ENCODE measurements at places on chromosomes 5 and 9. TPM values are rescaled to one million over a fixed set of nuclear protein-coding genes. Genes with fewer than 3 reads are reported as not detected.
A peak's percentile ranks its signal among the peaks of the same experiment; 100 is the strongest.

DNA sequence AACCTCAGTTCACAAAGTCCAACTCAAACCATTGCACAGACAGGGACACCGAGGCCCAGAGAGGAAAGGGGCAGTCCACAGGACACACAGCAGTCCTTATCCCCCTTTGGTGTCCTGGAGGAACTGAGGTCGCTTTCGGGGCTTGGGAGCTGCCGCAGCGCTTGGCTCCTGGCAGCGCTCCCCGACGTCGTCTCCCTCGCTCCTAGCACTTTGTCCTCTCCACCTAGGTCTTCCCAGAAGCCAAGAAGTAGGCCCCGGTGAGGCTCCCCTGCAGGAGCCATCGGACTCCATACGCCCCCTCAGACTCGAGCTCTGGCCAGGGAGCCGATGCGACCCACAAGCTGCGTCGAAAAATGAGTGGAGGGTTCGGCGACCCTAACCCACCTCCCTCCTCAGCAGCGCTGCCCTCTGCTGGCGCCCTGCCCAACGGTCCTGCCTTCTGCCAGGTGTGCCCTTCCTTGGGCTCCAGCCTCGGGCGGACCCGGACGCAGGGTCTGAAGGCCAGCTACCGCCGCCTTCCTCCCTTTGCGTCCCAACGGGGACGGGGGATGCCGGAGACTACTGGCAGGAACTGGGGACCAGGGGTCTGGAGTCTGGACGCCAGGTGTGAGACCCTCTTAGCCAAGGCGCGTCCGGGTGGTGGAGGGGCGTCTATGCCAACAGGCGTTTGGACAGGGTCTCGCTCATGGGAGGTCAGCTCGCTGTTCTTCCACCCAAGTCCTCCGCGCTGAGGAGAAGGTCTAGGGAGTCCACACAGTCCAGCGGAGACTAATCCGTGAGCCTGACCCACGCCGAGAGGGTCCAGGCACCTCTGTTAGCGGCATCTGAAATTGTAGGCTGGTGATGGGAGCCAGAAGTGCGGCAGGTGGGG is 2.1 kb upstream of the PRDM12 start:
- no peak for DNase-seq

- no peak for DNase-seq
Measured at GRCh38 chr9:114849450-114849849, 43.6 kb upstream of the TNFSF15 start.

DNA sequence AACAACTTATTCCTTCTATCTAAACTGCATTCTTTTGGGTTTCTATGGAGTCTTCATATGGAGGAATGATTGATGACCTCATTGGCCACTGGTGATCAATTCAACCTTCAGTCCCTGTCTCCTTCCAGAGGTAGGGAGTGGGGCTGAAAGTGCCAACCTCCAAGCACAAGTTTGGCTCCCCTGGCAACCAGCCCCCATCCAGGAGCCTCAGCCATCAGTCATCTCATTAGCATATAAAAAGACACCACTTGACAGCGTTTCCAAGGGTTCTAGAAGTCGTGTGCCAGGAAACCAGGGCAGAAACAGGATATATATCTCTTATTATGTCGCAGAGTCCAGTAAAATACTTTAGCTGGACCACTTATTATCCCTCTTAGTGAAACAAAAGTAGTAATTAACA is 9.8 kb downstream of the SLC31A2 start:
- DNase-seq, result no peak

GRCh38 chr5:151274666-151275065 is 21.7 kb downstream of the GM2A start:
- DNase-seq, result no peak

DNA sequence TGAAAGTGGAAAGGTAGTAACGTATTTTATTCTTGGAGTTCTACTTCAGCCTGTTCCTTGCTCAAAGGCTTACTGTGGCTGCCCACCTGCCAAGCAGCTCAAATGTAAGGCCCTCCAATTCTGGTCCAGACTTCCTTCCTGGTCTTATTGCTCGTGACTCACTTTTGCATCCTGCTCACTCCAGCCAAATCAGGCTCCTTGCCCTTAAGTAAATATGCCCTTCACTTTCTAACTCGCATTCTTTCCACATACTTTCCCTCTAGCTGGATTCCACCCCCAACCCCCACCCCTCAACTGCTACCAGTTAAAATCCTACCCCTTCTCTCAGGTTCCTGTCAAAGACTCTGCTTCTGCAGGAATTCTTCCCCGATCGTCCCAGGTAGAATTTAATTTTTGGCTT is 96.6 kb downstream of the GALNT10 start:
- DNase-seq, result peak; percentile 51

DNA sequence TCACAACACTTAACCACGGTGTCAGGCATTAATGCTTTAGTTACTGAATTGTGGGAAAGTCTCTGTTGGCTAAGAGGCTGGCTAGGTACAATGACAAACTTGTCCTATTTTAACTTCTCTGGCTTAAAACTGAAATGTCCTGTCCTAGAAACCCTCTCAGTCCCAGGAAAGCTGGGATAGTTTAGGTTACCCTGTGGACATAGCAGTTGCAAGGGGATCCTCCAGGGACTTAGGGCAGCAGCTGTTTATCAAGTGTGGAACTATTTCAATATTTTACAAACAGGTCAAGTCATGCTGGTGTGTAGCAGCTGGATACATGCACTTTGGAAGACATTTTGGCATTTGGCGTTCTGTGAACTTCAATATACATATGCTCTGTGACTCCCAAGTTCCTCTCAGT is 95.0 kb upstream of the ARRDC3 start:
- no peak for DNase-seq

DNA sequence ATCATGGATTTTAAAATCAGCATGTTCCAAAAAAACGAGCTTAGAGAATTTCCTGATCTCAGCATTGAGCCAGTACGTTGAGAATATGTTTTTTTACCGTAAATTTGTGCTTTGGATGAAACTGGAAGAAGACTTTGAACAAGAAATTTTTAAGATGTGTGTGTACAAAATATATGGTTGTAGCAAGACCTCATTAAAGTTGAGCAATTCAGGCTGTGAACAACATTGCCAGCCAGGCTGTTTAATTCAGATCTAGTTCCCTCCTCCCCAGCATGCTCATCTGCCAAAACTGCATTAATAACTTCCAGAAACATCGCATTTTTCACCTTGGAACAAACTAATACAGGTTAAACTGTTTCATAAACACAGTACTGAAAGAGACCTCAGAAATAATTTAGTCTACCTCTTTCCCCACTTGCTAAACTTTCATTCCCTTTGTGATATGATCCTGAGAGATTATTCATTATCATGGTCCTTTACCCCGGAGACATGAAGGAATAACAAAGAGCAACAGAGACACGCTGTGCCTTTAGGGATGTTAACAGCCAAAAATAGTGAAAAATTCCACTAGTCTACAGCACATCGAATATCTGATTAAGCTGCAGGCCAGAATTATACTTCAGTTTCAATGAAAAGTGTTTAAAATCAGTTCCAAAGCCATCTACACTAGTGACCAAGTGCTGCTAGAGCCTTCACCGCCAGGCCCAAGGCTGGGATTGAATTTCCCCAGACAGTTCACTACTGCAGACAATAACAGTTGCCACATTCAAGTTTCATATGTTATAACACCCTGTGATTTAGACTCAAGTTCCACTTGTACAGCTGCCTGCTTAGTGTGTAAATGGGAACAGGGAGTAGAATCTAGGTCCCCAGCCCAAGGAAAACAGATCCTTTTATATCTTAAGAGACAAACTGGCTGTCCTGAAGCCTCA is 89.6 kb downstream of the EFNA5 start:
- peak; percentile 72 for DNase-seq

DNA sequence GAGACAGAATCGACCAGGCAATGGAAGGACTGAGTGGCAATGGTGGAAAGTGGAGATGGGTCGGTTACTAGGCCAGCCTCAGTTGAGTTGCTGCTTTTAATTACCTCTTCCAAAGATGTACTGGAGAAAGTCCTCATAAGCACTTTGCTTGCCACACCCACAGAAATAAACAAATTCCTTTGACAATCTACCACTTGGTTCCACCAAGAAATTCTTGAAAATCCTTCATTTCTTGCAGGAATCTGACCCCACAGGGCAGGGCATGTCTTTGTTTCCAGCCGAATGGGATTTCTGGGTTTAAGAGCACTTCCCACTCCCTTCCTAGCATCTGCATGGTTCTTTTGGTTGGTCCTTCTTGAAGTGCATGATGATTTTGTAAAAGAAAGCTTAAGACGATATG is 54.5 kb downstream of the ADAMTS12 start:
- DNase-seq, result no peak

DNA sequence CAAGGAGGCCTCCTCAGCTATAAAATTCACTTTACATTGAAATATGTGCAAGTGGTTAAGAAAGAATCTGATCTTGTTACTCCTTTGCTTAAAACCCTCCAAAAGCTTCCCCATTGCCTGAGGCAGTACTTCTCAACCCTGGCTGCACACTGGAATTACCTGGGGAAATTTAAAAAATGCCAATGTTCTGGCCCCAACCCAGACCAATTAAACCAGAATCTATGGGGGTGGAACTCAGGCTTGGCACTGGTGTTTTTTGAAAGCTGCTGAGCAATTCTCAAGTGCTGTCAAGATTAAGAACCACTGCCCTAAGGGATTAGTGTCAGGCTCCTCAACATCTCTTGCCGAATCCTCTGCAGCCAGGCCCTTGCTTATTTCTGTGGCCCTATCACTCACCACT is 269.6 kb downstream of the ELAVL2 start:
- DNase-seq, result no peak

DNA sequence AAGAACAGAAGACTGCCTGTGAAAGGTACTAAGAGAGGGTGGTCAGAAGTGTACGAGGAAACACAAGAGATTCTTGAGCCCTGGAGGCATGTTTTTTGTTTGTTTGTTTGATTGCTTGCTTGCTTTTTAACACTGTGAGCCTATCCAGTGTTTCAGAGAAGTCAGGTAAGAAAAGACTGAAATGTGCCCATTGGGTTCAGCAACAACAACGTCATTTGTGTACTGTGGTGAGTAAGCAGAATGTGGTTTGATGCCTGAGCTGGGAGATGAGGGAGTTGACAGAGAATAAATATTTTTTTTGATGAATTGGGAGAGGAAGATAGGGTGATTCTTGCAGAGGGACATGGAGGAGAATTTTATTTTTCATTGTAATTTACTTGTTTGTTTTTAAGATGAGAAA is 73.1 kb downstream of the RPS23 start:
- no peak for DNase-seq

DNA sequence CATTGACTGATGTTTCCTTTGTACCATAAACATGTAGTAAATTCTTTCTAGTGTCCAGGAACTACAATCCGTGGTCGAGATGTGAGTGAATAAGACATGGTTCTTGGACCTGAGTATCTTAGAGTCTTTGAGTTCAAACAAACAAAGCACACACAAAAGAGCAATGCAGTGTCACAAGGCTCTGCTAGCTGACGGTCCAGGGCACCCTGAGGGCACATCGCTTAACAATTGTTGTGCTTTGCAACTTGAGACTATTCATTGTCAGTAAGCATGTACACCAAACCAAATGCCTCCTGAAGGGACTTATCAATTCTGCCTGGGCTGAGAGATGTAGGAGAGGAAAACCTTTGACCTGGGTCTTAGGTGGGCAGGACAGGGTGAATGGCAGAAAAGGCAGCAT is 84.8 kb downstream of the CAMK4 start:
- DNase-seq, result no peak

The ABHD17B gene
- 24.5 TPM for total RNA-seq

Measured in fibroblast of villous mesenchyme (primary cell).